ENCODE measurements at places on chromosomes 16 and 17.

DNA sequence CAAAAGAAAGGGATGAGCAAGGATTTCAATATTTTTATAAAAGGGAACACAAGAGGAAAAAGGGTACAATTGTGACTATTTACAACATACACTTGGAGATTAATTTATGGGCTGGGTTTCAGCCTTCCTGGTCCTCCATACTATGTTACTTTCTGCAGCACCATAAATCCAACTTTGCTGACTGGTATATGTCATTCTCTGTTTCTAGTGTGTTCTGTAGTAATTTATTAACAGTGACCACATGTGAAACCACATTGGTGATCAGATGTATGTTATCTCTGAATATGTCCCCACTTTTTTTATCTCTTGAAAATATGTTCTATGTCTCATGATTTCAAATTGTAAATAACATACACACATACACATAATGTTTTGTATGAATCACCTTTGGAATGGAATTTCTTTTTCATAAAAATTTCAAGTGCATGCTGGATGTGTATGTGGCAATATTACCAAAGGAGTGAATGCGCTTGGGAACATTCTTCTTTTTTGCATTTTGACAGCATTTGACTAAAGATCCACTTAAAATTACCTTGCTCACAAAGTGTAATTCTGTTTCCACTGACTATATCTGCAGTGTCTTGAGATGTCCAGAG lies 2.9 kb upstream of the LYRM9 start:
- DNase-seq = no peak

- DNase-seq = no peak
Measured at GRCh38 chr17:78629436-78629995, 52.3 kb upstream of the DNAH17 start.

GRCh38 chr17:37283414-37283961 lies 92.3 kb upstream of the C17orf78 start:
- no peak for DNase-seq

DNA sequence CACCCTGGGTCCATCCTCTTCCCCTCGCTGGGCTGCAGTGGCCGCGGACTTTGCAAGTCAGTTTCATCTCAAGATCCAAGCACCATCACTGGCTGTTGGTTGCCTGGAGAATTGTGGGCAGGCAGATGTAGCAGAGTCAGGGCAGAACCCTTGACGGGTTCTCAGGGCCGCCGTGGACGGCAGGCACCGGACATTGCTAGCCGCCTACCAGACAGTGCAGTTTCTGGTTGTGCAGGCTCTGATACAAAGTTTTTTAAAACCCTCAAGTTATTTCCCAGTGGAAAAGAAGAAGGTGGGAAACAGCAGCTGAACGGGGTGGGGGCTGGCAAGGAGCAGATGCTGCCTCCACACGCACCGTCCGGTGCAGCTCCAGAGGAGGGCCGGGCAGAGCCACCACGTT lies 3.4 kb downstream of the MAPK8IP3 start:
- no peak for DNase-seq

GRCh38 chr17:29836643-29837042 lies 93.4 kb downstream of the SSH2 start:
- DNase-seq = no peak

- DNase-seq = no peak
Measured at GRCh38 chr17:45279898-45280297, 18.0 kb upstream of the SPATA32 start.

DNA sequence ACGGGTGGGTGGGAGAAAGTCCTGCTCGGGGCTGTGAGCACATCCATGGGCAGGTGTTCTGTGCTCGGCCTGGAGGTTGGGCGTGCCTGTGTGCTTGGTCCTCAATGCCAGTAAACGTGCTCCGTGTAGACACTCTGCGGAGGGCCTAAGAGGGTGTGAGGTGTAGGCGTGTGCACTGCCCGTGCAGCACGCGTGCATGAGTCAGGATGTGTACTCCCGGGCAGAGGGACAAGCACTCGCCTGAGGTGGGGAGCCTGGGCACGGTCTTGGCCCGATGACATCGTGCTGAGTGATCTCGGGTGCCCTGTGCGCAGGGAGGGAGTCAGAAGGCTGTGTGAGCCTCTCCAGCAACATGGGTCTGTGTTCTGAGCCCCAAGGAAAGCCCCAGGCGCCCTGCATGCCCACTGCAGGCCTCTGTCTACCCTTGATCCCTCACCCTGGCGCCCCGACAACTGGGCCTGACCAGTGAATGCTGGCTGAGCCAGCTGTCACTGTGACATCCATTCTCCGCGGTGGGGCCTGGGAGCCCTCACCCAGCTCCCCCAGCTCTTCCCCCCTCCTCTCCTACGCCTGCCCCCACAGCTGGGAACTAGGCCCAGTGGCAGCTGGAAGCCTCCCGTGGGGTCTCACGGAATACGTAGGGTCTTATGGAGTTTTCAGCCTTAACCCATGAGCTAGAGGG lies 23.5 kb upstream of the NXPH3 start:
- DNase-seq = no peak

DNA sequence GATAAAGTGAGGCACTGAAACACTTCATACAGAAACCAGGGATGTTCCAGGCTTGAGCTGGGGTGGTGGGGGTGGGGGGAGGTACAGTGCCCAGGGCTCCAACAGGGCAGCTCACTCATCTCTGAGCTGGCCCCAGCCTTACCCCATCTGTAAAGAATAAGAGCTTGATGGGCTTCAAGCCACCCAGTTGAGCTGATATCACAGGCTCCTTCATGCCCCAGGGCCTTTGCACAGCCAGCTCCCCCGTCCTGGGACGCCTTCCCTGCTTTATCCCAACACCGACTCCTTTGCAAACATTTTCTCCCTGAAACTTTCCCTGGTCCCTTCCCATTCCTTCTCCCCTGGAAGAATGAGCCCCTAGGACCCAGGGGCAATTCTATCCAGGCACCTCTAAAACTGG lies 261.7 kb downstream of the PARN start:
- no peak for DNase-seq

- DNase-seq = no peak
Measured at GRCh38 chr16:10138881-10139280, 43.3 kb downstream of the GRIN2A start.

Measured in activated naive CD8-positive, alpha-beta T cell treated with anti-CD3 and anti-CD28 coated beads for 36 hours (primary cell).